ENCODE measurements at places on chromosomes 11 and 22. TPM values are rescaled to one million over a fixed set of nuclear protein-coding genes. Genes with fewer than 3 reads are reported as not detected.

The PLA2G3 gene
- not detected for total RNA-seq

DNA sequence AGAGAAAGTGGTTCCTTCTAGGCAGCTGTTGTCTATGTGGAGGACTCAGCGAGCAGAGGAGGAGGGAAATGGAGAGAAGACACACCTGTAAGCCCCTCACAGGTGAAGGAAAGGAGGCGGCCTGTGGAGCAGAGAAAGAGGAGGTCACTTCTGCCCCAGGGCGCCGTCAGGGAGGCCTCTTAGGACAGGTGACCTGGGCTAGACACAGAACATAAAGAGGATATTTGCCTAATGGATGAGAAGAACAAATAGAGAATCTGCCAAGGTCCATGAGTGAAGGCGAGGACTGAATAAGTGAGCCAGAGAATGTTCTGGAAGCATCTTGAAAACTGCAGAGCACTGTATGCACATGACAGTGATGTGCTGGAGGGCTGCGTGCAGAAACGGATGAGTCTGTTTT lies 2.2 kb upstream of the SCUBE1 start:
- no peak for DNase-seq

The OR52I1 gene
- not detected for total RNA-seq

The WBP2NL gene
- 1.1 TPM for total RNA-seq

The ZNRF3 gene
- 8.2 TPM for total RNA-seq

DNA sequence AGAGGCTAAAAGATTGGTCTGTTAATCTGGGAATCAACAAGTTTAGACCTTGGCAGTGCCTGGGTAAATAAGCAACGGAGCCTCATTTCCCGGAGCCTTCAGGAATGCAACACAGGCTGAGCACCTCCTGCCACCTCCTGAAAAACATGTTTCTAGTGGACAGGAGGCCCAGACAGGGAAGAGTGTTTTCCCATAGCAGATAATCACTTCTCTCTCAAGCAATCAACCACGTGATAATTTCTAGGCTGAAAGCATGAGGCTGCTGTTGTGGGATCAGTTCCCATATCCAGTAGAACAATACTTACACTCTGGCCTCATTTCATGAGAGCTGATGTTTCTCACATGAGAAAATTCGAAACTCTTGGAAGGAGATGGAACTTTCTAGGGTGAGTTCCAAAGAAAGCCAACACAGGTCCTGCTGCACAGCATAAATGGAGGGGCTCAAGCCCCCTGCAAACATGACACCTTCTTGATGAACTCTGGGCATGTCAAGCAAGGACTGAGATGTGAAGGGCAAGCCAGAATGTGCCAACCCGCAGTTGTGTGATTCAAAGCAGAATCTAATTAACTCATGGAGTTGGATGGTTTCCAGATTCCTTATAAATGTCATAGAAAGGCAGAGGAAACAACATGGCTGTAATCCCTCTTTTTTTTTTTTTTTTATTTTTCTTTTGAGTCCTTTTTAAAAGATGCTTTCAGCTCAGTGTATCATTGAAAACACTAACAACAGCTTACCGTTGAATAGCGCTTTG lies 228.5 kb upstream of the SESN3 start:
- no peak for DNase-seq

DNA sequence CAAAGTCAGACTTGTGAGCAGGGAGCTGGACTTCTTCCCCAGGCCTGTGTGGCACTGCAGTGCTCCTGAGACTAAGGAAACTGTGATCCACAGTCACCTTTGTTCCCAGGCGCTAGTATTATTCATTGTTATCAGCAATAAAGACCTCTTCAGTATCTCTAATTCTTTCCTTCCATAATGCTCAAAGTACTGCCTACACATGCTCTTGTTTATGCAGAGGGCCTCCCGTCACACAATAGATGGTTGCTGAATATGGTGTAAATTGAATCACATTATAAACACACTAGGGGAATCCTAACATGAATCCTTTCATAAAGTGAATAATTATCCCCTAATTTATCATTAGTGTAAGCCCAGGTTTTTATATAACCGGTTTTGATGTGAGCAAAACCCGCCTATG lies 493.3 kb downstream of the BUD13 start:
- no peak for DNase-seq

The ADM gene
- total RNA-seq = 1,099 TPM

DNA sequence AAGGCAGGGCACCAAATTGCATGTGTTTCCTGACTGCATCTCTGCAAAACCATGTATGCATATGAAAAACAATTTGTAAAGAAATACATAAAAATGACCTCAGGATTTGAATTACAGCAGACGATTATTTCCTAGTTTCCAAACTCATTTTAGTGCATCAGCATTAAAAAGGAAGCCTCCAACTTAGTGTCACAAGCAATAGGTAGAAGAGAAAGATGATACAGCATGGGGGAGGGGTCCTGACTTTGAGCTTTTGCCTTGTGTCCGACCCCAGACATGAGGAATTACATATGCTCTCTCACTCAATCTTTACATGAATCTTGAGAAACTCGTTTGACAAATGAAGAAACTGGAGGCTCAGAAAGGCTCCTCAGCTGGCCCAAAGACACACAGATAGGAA lies 294.6 kb upstream of the NARS2 start:
- no peak for DNase-seq

The C22orf42 gene
- not detected for total RNA-seq

The ANKK1 gene
- not detected for total RNA-seq

- no peak for DNase-seq
Measured at GRCh38 chr11:64461081-64461480, 102.1 kb downstream of the RPS6KA4 start.

The CD81 gene
- total RNA-seq = 559 TPM

DNA sequence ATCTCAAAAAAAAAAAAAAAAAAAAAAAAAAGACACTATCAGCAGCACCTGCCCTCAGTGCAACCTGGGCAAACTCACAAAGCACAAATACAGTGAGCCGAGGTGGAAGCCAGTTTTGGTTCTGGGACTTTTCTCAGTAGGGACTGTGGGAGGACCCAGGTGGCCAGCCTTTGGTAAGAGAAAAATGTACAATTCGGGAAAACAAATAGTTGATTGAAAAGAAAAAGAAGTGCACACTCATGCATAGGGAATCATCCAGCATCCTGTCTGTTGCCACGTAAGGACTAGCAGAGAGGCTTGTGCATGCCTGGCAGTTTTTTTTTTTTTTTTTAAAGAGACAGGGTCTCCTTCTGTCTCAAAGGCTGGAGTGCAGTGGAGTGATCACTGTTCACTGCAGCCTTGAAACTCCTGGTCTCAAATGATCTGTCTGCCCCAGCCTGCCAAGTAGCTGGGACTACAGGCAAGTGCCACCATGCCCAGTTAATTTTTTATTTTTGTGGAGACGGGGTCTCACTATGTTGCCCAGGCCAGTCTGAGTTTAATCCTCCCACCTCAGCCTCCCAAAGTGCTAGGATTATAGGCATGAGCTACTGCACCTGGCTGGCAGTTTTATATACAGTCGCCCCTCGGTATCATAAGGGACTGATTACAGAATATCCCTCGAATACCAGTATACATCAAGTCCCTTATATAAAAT lies 36.7 kb downstream of the TPST2 start:
- no peak for DNase-seq

DNA sequence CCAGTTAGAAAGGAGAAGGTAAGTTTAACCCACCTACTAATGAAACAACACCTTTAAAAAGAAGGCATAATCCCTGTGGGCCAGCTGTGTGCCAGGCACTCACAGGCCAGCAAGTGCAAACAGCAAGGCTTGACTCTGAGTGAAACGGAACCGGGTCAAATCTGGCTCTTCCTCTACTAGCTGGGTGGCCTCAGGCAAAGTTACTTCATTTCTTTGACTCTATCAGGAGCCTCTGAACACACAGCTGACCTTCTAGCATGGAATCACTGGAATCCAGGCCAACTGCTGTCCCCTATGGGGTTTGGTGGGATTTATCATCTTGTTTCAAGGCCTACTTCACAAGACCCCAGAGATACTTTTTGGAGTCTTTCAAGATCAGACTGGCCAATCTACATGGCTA lies 3.3 kb downstream of the RAB38 start:
- no peak for DNase-seq

DNA sequence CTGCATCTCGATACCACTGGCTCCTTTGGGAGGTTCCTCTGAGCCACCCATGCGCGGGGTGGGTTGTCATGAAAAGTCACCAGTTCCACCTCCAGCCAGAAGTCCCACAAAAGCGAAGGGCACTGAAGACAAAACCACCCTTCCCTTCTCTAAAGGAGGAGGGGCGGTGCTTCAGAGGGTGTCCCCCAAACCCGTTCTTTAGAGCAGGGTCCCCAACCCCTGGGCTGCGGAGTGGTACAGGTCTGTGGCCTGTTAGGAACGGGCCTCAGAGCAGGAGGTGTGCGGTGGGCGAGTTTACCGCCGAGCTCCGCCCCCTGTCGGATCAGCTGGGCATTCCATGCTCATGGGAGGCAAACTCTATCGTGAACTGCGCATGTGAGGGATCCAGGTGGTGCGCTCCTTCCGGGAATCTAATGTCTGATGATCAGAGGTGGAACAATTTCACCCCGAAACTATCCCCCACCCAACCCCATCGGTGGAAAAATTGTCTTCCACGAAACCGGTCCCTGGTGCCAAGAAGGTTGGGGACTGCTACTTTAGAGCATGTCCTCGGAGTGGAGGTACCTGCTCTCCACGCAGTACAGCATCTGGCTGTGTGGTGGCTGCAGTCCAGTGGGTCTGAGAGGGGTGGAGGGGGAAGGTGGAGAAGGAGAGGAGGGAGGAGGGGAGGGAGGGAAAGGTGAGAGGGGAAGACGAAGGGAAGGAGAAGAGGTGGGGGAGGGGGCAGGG lies 72.9 kb upstream of the SEPTIN5 start:
- no peak for DNase-seq

DNA sequence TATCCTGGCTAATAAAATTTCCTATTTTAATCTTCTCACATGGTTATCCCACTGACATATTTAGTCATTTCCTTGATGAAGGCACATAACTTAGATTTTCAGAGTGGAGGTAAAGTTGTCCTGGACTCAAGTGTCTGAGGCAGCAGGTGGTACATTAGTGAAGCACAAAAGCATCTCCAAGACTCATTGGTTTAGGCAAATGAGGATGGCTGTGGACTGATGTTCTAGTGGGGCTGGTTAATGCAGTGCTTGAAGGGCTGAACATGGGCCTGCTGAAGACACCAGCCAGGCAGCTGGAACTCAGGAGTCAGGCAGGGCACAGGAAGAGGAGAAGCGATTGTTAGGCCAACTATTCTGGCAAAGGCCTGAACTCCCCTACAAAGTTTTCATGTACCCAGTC lies 76.3 kb upstream of the SESN3 start:
- no peak for DNase-seq

The VWA5A gene
- 9.7 TPM for total RNA-seq

GRCh38 chr11:26043665-26044064 lies 288.3 kb upstream of the ANO3 start:
- DNase-seq = no peak
